ENCODE measurements at places on chromosomes 3 and 15.

DNA sequence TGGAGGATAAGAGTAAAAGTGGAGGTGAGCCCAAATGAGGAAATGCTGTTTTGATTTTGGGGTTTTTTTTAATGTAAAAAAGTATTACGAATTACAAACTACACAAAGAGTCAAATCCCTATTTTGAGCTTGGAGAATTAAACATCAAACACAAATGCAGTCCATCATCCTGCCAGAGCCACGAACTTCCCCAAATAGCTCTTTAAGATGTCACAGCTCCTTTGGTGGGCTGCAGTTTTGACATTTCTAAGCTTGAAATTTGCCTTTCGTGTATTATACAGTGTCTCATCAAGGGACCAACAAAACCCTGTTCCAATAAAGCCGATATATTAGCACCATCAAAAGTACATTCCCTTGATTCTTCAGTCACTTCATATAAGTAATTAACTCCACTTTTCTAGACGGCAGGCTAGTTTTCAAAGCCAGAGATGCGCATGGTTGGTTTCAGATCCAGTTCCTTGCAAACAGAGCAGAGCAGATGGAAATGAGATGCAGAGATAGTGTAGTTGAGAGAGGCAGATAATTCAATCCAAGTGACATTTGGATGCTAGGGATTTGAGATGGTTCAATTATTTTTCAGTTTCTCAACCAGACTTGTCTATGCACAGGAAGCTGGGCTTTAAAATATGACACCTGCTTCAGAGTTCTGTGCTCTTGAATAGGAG is 580.9 kb downstream of the EDEM1 start:
- DNase-seq: no peak

DNA sequence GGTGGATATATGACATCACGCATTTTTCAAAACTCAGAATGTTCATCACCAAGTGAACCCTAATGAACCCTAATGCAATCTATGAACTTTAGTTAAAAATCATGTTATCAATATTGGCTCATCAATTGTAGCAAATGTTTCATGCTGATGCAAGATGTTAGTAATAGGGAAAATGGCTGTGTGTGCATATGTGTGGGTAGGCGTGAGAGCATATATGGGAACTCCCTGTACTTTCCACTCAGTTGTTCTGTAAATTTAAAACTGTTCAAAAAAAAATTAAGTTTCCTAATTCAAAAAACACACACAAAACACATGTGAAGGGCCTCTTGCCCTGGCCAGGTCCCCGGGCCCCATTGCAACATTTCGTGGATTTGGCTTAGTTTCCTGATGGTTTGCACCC is 89.7 kb upstream of the PROK2 start:
- DNase-seq: no peak

DNA sequence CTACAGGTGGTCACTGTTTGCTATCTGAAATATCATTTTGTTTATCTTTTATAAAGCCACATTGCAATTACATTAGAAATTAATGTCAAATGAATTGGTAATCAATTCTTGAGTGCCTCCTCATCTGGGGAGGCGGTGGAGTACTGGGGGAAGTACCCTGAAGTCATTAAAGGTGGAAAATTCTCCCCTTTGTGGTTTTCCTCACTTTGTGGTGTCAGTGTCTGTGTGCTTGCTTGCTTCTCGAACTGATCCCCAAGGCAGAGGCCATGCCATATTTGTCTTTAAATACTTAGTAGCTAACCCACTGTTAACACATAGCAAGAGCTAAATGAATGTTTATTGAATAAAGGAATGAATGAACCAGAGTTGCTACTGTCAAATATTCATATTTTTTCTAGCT is 40.5 kb upstream of the CCK start:
- DNase-seq: no peak

DNA sequence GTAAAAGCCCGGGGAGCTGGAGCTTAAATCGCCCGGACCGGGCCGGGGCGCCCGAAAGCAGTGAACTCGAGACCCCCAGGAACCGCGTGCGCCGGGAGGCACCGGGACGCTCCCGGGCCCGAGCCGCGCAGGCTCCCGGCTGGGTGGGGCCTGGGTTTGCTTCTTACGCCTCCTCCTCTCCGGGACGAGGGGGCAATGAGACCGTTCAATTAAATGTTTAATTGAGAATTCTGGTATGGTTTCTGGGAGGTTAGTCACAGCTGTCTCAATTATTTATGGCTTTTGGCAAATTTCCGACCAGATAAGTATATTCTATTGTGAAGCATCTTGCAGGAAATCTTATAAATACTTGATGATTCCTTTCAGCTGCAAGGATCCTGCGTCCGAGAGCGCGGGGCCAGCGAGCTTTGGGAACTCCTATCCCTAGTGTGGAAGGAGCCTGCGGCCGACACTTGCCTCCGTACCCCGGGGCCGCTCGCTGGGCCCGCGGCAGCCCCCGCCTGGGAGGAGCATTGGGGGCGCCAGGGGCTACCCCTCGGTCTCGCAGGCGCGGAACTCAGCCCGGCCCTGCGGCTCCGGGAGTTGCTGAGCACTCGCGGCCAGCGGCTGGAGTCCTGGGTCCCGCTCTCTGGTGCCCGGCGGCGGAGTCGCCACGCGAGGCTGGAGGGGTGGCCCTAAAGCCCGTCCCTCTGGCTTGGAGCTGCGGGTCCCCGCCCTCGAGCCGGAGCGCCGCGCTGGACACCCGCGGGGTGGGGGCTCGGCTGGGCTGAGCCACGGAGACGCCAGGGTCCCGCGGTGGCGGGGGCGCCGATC is 10.3 kb downstream of the ISL2 start:
- DNase-seq: no peak

GRCh38 chr3:31936420-31937060 is 44.5 kb downstream of the OSBPL10 start:
- DNase-seq: no peak

DNA sequence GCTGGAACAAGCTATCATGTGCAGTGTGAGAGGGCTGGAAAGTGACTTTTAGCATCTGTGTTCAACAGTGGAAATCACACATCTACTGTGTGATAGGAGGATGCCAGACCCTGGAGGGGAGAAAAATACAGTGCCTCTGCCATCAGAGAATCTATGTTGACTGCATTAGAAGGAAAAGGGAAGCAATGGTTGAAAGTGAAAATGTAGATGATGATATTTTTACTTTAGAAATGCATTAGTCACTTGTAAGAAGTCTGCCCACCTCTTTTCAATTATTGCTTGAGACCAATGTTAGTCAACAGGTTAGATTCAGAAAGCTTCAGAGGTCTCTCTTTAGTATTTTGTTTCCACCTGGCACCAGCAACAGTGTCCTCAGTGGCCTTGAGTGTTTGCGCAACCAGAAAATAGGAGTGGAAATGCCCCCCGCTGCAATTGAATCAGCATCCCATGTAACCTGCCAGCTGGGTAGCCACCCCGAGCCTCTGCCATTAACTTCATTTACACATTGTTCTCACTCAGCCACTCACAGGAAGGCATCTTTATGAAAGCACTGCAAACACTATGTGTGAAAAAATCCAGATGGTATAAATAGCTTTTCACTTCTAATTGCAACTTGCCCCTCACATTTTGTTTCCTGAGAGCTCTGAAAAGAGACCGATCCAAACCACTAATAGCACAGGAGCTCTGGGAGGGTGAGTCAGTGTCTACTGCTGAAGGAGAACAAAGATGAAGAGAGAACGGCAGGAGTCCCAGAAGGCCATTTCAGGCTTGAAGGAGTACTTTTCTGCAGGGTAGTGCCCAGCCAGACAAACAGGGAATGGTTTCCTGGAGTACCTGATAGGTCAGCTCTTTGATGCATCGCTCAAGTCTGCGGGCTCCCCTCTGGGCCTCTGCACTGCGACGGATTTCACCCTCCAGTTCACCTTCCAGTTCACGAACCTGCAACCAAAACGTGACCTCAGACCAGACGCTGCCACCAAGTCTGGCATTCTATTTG is 92.1 kb downstream of the HHLA2 start:
- no peak for DNase-seq

GRCh38 chr15:44676676-44677075 is 13.2 kb upstream of the SPG11 start:
- no peak for DNase-seq

DNA sequence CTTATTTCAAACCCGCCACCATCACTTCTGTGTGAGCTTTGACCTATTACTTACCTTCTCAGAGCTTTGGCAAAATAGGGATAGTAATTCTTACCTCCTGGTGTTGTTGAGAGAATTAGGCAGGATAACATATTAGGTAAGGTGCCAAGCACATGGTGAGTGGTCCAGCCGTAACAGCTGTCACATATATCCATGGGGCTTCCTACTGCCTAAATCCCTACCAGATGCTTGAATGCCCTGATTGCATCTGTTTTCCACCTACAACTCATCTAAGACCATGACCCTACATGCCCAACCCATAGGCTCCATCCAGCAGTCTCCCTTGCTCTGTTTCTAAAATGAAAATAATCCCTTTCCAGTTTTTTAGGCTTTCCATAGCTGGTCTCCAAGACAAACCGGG is 162.3 kb upstream of the NR2E3 start:
- no peak for DNase-seq

All from Kasumi-1 (cell line).